ENCODE measurements at places on chromosomes 16 and 17.

- no peak for DNase-seq
- no peaks in the 10 kb centered on the region for H3K27me3 ChIP-seq
- H3K4me3 ChIP-seq, result no peak overlapping the region
- peak overlapping the region; percentile 12 for H3K27ac ChIP-seq
- H3K4me1 ChIP-seq, result peaks cover 29% of the 10 kb centered on the region
Observed at GRCh38 chr17:73228748-73229236, 32.9 kb downstream of the CPSF4L start.

- H3K4me3 ChIP-seq, result no peak overlapping the region
- H3K4me1 ChIP-seq, result no peaks in the 10 kb centered on the region
- H3K27me3 ChIP-seq, result no peaks in the 10 kb centered on the region
- H3K36me3 ChIP-seq, result no peaks in the 10 kb centered on the region
Observed at GRCh38 chr16:75497558-75497957, 2.3 kb upstream of the CHST6 start.

- H3K4me3 ChIP-seq, result peak overlapping the region; percentile 54
- H3K4me1 ChIP-seq, result peaks cover 9% of the 10 kb centered on the region
- H3K27ac ChIP-seq, result no peak overlapping the region
- H3K36me3 ChIP-seq, result no peaks in the 10 kb centered on the region
- H3K27me3 ChIP-seq, result no peaks in the 10 kb centered on the region
Observed at GRCh38 chr16:27109666-27110523, 43.2 kb downstream of the C16orf82 start.

GRCh38 chr16:67801883-67802282, 4.5 kb downstream of the RANBP10 start:
- H3K27ac ChIP-seq, result peak overlapping the region; percentile 6
- no peak for DNase-seq
- H3K27me3 ChIP-seq, result no peaks in the 10 kb centered on the region
- H3K36me3 ChIP-seq, result no peaks in the 10 kb centered on the region

DNA sequence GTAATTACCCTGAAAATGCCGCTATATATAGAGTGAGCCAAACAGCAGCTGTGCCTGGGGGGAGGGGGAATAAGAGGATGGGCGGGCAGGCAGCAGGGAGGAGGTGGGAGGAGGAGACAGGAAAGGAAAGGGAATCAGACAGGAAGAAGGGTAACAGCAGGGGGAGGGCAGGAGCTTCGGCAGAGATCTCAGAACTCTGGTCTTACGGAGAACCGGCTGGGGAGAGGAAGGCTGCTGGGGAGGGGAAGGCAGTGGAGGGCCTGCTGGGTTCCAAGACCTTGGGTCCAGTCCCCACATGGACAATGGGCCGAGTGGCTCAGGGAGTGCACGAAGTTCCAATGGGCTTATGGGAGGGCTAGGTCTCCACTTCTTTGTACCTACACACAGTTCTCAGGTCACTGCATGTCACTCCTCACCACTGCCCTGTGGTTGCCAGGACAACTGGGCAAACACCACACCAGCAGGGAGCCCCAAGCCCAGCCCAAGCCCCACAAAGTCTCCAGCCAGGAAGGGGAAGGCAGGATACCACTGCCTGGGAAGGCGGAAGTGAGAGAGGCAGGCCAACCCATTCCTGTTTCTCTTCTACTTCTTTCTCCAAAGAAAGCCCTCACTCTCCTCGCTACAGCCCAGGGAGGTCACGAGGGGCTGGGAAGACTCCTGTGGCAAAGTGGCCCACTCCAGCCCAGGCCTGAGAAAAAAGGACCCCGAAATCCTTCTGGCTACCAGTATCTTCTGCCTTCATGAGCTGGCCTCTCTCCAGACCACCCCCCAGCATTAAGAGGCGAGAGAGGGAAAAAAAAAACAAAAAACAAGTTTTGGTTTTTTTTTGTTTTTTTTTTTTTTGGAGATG, 25.3 kb downstream of the G6PC3 start:
- H3K4me3 ChIP-seq, result no peak overlapping the region
- peak overlapping the region; percentile 21 for H3K27ac ChIP-seq
- H3K36me3 ChIP-seq, result no peaks in the 10 kb centered on the region
- H3K27me3 ChIP-seq, result no peaks in the 10 kb centered on the region
- H3K4me1 ChIP-seq, result no peaks in the 10 kb centered on the region

- no peak overlapping the region for H3K4me3 ChIP-seq
- H3K27me3 ChIP-seq, result no peaks in the 10 kb centered on the region
- DNase-seq, result no peak
Observed at GRCh38 chr17:9842057-9842758, 16.5 kb downstream of the GLP2R start.

DNA sequence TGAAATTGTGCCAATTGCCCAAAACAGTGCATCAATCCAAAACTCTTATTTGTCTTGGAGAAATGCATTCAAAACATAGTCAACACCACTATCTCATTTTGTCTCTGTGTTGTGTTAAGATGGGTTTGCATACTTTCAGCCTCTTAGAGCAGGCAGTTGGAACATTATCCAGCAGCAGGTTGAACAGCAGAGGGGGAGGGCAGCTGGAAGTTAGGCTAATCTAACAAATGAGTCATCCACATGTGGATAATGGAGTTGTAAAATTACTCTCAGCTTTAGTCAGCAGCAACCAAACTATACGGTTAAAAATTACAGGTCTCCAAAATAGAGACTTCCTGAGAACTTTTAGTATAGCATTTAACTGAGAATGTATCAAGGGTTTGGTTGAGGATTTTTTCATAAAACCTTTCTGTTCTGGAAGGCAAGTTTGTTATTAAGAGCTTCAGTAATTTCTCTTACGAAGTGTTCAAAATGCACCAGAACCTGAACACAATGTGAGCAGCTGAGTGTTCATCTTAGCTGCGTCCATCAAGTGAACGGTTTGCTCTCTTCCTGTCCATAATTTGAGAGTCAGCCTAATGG, 46.3 kb downstream of the PRKCA start:
- H3K27me3 ChIP-seq, result no peaks in the 10 kb centered on the region
- no peaks in the 10 kb centered on the region for H3K4me1 ChIP-seq

- H3K27me3 ChIP-seq, result no peaks in the 10 kb centered on the region
- no peaks in the 10 kb centered on the region for H3K4me1 ChIP-seq
- no peaks in the 10 kb centered on the region for H3K36me3 ChIP-seq
- no peak for DNase-seq
- H3K27ac ChIP-seq, result no peak overlapping the region
- H3K4me3 ChIP-seq, result no peak overlapping the region
Observed at GRCh38 chr17:13851889-13852288, 217.4 kb upstream of the COX10 start.

DNA sequence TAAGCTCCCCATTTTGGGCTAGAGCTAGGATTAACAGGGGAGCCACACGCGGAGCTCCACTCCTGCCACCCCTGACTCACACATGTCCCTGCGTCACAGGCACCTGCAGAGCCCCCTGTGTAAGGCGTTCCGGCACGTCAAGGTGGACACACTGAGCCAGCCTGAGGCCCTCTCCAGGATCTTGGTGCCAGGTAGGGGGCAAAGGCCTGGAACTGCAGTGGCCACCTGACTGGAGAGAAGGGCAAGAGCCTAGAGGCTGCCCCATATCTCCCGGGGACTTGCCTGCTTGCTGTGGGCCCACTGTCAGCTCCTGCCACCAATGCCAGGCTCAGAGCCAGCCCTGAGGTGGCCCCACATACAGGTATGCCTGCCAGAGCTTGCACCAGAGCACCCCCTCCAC, 33.7 kb downstream of the NECAB2 start:
- no peak overlapping the region for H3K4me3 ChIP-seq
- no peak overlapping the region for H3K27ac ChIP-seq
- no peaks in the 10 kb centered on the region for H3K4me1 ChIP-seq
- H3K36me3 ChIP-seq, result no peaks in the 10 kb centered on the region

GRCh38 chr16:29993903-29994599, 1.4 kb downstream of the HIRIP3 start:
- H3K36me3 ChIP-seq, result no peaks in the 10 kb centered on the region
- H3K27me3 ChIP-seq, result no peaks in the 10 kb centered on the region
- DNase-seq, result no peak
- peak overlapping the region; percentile 99 for H3K27ac ChIP-seq
- H3K4me1 ChIP-seq, result peaks cover 16% of the 10 kb centered on the region
- no peak overlapping the region for H3K4me3 ChIP-seq

Data from naive thymus-derived CD4-positive, alpha-beta T cell (primary cell).